ENCODE measurements at places on chromosomes 4 and X.

DNA sequence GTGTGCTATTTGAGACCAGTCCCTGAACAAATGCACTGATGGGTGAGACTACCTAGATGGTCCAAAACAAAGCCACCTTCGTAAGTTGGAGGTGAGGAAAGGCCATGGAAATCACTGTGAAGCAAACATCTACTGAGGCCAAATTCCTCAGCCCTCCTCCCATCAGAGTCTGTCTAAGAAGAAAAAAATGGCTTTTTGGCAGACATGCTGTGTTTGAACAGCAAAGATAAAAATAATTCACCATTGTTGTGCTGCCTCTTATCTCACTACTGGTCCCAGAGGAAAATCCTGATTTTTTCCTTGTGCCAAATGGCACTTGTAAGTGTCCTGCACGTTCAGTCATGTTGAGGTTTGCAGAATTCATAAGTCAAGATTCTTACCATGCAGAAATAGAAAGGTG is 7.9 kb downstream of the MAGEB18 start:
- no peak for DNase-seq

- DNase-seq: no peak
Measured at GRCh38 chr4:140122891-140123290, 31.1 kb downstream of the MAML3 start.

GRCh38 chr4:48944756-48945241 is 38.2 kb upstream of the OCIAD2 start:
- DNase-seq: no peak

DNA sequence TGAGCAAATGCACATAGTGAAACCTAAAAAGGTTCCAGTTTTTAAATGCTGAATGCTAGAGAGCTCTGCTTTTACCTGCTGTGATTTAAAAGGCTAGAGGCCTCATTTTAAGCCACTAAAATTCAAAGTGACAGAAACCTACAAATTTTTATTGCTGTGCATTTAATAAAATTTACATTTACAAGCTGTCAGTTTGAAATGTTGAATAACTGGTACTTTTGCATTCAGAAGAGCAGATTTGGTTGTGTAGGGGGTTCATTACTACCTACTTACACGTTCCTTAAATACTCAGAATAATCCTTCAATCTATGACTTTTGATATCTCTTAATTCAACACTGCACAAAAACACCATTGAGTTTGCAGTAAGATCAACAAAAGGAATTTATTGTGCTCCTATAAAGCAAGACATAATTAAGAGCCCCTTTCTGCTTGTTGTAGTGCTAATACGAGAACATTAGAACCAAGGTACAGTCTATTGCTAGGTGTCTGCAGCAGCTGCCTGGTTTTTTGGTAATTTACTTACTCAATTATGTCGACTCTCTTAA is 27.9 kb downstream of the NKX3-2 start:
- no peak for DNase-seq

- DNase-seq: no peak
Measured at GRCh38 chrX:40809210-40809609, 73.9 kb upstream of the MED14 start.

GRCh38 chr4:174540175-174540574 is 17.9 kb upstream of the HPGD start:
- no peak for DNase-seq

Data from nucleus accumbens (tissue), 56 donors.